SHP77 (cell line): ENCODE measurements at places on chromosomes 2 and 18.

DNA sequence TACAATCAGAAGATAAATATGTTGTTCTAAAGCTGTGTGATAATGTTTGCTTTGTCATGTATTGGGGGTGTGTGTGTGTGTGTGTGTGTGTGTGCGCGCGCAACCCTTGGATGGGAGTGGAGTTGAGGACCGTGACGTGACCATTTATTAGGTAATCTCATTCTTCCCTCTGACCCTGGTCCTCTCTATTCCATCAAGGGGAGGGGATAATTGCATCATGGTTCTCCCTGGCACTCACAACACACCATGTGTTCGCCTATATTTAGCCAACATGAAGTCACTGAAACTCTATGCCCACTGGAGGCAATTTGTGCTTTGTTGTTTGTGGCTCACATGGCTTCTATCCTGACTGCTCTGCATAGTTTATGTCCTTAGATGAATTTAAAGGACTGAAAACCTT, 79.8 kb upstream of the LRPPRC start:
- no peak for DNase-seq

- DNase-seq = no peak
Observed at GRCh38 chr2:9548506-9548905, 7.1 kb downstream of the ADAM17 start.

DNA sequence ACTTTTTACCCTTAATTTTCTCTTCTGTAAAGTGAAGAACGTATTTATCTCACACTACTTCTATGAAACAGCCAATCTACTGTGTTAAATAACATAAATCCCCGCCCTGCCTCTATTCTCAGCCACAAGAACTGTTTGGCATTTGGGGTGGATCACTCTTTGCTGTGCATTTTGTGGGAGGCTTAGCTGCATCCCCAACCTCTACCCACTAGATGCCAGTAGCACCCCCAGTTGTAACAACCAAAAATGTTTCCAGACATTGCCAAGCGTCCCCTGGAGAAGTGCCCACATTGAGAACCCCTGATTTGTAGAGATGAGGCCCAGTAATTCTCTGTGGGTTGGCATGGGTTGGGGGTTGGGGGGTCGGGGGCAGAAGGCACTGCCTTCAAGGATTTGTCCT, 94.7 kb upstream of the BOD1L2 start:
- no peak for DNase-seq

GRCh38 chr2:215727507-215728503, 285.5 kb downstream of the MREG start:
- DNase-seq = no peak

- DNase-seq = no peak
Observed at GRCh38 chr2:19542796-19543662, 184.6 kb upstream of the OSR1 start.

GRCh38 chr2:85926931-85927661, 38.3 kb upstream of the ST3GAL5 start:
- DNase-seq = no peak

- DNase-seq = no peak
Observed at GRCh38 chr2:47205576-47206141, 50.6 kb upstream of the STPG4 start.

DNA sequence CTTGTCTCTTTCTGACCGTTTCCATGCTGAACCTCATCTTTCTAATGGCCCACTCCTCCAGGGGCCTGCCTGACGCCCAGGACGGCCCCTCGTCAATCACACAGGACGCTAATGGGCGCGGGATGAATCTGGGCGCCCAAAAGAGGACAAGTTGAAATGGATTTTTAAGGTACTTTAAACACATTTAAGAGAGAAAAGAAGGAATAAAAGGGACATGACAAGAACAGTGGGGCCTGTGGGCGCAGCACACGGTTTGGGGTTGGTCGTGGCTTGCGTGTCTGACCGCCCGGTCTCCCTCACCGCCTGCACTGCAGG, 607 bp upstream of the UBE2F start:
- DNase-seq = no peak

GRCh38 chr2:153890576-153890975, 18.9 kb downstream of the GALNT13 start:
- no peak for DNase-seq

DNA sequence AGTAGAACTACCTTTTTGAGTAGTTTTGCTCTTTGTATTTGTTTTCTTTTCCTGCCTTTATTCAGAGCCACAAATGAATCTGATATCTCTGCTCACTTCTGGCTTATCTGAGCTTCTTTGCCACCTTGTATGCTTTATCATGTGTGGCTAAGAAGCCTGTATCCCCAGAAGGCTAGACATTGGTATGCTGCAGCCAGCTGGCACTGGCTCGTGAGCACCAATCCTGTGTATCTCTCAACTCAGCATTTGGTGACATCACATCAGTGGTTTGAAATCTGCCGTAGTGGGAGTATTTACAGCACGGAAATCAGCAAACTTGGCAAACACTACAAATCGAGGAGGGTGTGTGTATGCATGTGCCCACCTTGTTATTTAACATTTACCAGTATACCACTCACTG, 183.7 kb upstream of the LHCGR start:
- no peak for DNase-seq

DNA sequence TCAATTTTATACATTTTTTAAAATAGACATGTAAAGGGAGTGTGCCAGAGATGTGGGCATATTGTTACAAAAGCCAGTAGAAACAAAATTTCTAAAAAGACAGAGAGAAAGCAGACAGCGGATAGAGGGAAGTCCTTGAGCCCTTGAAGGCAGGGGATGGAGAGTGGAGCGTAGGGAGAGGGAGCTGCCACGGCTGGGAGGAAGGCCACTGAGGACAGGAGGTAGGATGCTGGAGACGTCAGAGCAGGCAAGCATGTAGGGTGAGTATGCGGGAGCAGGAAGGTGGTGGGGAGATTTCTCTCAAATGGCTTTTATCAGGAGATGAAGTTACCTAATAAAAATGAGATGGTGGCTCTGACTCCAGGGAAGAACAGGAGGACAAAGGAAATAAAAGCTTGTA, 24.0 kb upstream of the NCL start:
- DNase-seq = no peak

DNA sequence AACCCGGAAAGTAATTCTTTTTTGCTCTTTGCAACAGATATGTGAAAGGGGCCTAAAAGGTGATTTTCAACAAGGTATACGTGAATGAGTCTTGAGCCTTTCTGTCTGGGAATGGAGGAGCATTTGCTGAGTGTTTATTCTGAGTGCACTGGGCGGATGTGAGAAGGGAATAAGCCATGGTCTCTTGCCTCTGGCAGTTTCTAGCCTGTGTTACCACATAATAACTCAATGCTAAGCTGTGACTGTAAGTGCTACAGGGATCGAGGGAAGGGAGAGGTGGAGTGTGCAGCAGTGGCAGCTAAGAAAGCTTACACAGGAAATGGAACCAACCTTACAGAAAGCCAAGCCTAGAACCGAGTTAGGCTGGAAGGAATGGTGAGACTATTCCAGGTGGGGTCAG, 444.3 kb downstream of the SLC4A3 start:
- no peak for DNase-seq

DNA sequence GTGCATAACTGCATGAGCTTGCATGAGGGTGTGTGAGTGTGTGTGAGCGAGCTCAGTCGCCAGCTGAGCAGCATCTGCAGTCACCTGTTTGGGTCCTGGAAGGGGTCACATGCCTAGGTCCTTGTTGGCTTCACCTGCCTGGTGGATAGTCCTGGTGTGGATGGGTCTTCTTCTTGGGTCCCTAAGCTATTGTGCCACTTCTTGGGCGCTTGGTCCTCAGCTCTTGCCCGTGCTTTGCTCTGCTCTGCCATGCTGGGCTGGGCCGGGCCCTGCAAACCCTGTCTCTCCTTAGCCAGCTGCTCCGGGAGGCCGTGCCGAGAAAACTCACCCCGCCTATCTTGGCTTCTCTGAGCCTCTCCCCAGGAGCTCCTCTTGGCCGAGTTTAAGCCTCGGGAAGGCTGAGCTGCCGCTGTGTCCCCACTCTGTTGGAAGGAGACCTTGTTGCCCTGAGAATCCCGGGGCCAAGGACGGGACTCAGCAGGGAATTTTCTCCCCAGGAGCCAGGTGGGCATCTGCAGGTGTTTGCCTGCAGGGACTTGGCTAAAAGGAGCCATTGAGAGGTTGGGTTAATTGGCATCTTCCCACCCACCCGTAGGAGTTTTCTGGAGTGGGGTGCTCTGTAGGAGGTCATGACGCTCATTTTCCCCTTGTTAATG, 300.8 kb downstream of the NDUFA10 start:
- no peak for DNase-seq
